ENCODE measurements at places on chromosomes 12 and 14.
A peak's percentile ranks its signal among the peaks of the same experiment; 100 is the strongest.

GRCh38 chr12:3530548-3530947 is 39.5 kb downstream of the PRMT8 start:
- no peak for DNase-seq

DNA sequence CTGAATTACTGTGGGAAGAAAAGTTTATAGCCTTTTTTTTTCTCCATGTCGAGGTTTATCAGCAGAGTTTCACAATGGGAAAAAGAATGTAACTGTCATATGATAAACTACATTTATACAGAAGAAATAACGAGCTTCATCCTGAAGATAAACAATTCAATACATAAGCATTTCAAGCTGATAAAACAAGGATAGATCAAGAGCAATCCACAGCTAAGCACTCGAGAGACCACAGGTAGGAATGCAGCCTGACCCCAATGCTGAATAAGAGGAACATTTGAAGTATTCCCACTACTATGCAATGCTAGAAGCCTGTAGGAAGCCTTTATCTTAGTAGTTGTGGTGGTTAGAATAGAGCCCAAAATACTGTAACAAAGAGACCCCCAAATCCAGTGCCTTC is 32.6 kb upstream of the DAAM1 start:
- DNase-seq = no peak

DNA sequence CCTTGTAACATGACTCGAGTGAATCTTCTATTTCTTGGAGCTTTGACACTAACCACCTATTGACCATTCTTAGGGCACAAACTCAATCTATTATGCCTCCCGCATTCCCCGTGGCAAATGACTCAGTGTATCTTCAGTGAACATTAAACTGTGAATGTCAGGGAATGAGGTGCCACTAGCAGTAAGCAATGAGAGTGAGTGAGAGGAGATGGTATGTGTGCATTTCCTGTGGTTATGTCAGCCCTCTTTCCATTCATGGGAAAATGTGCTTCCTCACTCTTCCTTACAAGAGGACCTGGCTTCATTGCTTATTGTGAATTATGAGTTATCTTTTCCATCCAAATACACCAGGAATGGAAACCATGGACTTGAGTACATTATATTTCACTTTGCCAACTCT is 229.2 kb downstream of the EMP1 start:
- DNase-seq = no peak

DNA sequence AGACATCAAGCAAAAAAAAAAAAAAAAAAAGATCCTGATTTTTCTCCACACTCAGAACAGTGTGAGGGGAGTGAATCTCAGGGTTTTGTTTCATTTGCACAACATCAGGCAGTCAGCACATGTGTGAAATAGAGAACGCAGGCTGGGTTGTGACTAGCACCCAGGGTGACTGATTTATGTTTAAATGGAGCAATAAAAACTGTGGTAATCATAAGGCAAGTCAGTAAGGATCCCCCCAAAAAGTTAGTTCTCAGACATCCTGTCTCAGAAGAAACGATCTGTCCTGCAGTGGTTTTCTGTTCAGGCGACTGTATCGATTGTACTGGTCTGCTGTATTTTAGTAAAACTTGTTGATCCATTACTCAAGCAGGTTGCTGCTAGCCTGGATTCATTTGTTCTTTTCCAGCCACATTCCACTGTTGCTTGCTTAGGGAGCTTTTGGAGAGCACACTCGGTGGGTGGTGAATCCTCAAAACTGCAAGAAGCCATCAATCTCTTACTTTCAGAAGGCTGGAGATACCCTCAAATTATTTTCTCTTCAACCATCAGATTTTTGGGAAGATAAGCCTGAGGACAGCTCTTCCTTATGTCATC is 107.1 kb downstream of the DACT1 start:
- no peak for DNase-seq

- DNase-seq = no peak
These were observed 15.0 kb downstream of the AQP6 start for GRCh38 chr12:49987625-49988303.

- peak; percentile 21 for DNase-seq
These were observed 63.8 kb downstream of the FBXO33 start for GRCh38 chr14:39368261-39368959.

DNA sequence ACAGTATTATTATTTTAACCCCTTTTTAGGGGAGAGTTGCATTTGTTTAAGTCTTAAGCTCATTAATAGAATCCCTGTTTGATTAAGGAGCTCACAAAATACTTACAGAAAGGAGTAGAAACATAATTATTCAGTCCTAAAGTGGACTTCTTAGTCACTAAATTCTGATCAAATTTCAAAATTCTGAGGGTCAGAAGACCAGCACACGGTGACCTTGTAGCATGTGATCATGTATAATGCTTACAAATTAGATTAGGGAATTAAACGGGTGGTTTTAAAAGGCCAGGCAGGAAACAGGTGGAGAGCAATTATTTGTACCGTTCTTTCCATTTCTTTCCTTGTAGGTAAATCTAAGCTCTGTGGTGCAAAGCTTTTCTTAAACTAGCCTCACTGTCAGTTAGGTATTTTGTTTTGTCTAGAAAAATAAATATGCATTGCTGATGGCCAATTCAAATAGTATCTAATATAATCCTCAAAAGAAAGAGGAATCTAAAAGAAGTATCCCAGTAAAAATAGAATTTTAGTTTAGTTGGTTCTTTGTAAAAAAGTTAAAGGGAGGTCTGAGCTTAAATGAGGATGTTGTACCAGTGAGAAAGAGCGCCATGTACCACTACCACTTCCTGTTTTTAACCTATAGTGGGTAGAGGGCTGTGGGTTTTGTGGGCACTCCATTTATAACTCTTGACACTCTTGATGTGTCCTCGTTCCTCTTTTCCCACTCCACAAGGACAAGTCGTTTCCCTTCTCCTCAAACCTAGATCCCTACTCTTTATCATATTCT is 51.1 kb downstream of the SLC38A1 start:
- peak; percentile 72 for DNase-seq

DNA sequence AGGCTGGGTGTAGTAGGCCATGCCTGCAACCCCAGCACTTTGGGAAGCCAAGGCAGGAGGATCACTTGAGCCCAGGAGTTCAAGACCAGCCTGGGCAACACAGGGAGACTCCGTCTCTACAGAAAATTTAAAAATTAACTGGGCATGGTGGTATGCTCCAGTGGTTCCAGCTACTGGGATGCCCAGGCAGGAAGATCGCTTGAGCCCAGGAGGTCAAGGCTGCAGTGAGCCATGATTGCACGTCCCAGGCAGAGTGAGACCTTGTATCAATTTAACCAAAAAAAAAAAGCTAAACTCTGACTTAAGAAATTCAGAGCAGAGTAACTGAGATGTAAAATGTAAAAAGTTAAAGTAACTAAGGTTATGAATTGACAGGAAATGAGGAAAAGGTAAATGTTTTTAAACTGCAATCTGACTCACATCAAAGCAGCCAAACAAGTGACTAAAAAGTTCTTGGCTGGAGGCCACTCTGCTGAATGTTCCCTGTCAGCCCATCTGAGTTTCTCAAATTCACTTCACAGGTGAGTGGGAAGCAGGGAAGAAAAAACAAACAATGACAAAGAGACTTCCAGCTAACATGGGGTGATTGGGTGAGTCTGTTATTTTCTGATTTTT is 21.3 kb downstream of the PRKD1 start:
- DNase-seq = no peak

DNA sequence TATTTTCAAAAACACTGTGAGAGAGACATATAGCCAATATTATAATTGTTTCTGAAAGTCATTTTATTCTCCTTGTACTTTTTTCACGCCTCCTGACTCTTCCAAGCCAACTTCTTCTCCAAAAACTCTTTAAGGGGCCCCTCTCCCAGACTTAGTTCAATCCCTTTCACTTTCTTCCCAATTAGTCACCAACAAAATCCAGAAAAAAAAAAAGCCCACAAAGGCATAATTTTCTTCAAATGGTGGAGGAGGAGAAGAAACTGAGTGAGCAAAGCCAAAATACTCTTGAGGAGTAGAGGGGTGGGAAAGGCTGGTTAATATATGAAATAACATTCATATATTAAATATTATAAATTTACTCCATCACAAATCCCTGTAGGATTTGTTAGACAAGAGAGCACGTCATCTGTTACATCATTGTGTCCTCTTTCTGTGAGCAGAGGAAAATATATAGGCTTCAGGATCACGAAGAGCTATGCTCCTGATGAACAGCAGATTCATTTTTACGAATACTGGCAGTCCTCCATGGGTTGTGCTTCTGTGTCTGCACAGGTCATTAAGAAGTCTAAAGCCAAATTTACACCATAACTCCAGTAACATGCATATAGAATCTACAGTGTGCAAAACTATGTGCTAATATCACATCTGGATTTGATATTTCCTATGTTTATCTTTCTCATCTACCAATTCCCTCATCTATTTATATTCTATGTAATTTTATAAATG is 25.9 kb upstream of the NID2 start:
- no peak for DNase-seq

GRCh38 chr12:30700216-30700900 is 4.7 kb upstream of the IPO8 start:
- no peak for DNase-seq

GRCh38 chr14:63893701-63894458 is 41.1 kb downstream of the SYNE2 start:
- DNase-seq = no peak

GRCh38 chr14:96960598-96961116 is 163.5 kb downstream of the VRK1 start:
- DNase-seq = no peak

DNA sequence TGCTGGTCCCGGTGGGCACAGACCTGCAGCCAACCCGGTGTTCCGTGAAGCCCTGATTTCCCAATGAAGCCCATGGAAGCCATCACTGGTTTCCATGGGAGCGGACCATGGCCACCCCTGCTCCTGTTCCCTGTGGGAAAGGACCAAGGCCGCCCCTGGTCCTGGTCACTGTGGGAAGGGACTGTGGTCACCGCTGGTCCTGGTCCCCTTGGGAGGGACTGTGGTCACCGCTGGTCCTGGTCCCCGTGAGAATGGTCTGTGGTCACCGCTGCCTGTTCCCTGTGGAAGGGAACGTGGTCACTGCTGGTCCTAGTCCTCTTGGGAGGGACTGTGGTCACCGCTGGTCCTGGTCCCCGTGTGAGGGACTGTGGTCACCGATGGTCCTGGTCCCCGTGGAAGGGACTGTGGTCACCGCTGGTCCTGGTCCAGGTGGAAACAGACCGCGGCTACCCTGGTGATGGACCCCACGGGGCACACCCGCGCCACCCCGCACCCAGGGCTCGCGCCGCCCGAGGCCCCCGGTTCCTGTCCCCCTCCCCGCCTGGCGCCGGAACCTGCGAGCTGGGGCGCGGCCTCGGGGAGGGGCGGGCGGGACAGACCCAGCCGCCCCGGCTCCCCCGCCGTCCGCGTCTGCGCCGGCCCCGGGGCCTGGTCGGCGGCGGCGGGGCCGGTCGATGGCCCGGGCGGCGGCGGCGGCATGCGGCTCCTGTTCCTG is at the start of gene GLT1D1:
GLT1D1 (plus strand) TSS at position 594 of the 715 bp plus-strand sequence; CDS start at position 698, 104 bp downstream.
- no peak for DNase-seq

GRCh38 chr12:64500394-64500793 is 48.5 kb downstream of the TBK1 start:
- no peak for DNase-seq

- no peak for DNase-seq
These were observed 48.5 kb downstream of the TTC8 start for GRCh38 chr14:88872976-88873375.

DNA sequence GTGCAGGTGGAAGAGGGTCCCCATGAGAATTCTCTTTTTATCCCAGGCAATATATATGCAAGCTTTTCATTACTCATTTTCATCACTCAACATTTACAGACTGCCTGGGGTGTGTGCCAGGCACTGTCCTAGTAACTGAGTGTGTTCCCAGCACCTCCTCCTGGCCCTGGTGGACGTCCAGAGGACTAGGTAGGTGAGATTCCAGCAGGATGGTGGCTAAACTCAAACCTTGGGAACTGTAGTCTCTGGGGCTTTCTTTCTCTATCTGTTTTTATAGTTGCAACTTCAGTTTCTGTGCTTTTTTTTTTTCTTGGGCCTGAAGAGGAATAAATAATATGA is 63.8 kb downstream of the SUSD6 start:
- no peak for DNase-seq

DNA sequence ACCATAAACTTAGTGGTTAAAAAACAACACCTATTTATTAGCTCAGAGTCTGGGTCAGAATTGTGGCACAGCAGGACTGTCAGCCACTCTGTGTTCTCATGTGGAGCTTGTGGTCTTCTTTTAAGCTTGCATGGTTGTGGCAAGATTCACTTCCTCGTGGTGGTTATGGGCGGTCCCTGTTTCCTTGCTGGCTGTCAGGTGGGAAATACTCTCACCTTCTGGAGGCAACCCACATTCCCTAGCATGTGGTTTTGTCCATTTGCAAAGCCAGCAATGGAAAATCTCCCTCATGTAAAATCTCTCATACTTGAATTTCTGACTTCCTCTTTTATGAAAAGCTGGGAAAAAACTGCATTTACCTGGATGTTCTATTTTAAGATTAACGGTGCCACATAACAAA is 229.8 kb downstream of the ALX1 start:
- DNase-seq = no peak

DNA sequence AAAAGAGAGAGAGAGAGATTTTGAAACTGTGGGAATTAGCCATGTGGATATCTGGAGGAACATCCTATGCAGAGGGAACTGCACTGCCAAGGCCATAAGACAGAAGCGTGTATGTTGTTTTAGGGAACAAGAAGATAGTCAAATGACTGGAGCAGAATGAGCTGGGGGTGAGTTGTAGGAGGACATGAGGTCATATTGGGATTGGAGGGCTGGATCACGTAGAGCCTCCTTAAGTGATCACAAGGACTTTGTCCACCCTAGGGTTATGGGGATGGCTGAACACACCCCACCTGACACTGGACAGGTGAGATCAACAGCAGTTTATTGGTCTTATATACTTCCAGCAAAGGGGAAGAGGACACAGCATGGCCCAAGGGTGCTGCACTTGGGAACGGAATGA is 8.2 kb upstream of the CGRRF1 start:
- no peak for DNase-seq

DNA sequence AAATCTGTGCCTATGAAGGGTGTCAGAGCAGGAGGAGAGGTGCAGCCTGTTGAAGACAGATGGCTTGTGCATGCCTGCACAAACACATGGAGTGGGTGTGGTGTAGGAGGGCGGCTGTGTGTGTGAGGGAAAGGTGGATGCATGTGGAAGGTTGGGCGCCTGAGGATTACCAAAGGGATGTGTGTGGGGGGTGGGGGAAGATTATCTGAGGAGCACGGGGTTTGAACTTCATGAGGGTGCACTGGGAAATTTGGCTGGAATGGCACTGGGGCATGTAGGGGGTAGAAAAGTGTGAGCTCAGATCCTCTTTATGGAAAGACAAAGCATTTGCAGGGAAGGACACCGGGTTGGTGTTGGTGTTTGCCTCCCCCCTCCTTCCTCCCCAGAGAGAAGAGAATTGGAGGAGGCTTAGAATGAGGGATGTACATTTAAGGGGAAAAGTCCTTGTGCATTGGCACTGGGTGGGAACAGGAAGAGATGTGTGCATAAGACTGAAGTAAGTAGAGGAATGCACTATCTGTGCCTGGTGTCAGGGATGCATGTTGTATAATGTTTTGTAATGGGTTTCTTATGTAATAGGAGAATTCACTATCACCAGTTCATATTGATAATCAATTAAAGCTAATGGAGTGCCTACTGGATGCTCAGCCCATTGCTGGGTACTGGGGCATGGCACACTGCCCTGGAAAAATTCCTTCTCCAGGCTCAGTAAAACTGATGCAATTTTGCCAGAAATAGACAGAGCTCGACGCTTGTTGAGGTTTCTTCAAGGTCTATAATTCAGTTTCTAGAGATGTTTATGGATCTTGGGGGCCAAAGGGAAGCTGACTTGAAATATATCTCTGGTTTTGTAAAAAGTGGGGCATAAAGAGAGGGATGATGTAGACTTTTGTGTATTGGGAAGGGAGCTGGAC is 3.0 kb downstream of the NTF3 start:
- DNase-seq = no peak

All from CD4-positive, alpha-beta T cell treated with Interleukin-1 beta for 1 hour (primary cell).